NCI-H524 treated with DMSO at 0.1 percent for 48 hours (cell line): ENCODE measurements at places on chromosomes 3 and 15.

- DNase-seq, result no peak
These were observed 77.7 kb upstream of the LIMD1 start for GRCh38 chr3:45516829-45517228.

GRCh38 chr3:44159696-44160300, 81.9 kb upstream of the TOPAZ1 start:
- DNase-seq, result no peak

- no peak for DNase-seq
These were observed 23.8 kb upstream of the MYZAP start for GRCh38 chr15:57567891-57568290.

DNA sequence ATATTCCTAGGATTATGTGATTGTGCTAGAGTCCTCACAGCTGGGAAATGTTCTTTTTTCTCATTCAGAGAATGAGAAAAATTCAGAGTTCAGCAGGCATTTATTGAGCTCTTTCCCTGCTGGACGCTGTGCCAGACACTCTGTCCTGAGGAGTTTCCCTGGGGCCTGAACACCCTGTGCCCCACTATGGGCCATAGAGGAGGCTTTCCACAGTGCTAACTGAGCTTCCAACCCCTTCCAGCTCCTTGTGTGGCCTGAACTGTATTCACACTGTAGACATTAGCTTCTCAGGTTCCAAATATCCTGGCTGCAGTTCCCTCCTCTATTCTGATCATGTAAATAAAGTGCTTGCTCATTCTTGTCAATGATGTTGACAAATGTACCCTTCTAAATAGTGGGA, 10.0 kb downstream of the ABHD2 start:
- DNase-seq, result no peak

DNA sequence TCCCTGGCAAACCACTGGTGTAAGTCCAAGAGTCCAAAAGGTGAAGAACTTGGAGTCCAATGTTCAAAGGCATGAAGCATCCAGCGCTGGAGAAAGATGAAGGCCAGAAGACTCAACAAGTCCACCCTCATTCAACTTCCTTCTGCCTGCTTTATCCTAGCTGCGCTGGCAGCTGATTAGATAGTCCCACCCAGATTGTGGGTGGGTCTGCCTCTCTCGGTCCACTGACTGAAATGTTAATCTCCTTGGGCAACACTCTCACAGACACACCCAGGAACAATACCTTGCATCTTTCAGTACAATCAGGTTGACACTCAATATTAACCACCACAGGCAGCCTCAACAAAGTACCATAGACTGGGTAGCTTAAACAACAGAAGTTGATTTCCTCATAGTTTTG, 245.9 kb upstream of the IGF1R start:
- DNase-seq, result no peak

DNA sequence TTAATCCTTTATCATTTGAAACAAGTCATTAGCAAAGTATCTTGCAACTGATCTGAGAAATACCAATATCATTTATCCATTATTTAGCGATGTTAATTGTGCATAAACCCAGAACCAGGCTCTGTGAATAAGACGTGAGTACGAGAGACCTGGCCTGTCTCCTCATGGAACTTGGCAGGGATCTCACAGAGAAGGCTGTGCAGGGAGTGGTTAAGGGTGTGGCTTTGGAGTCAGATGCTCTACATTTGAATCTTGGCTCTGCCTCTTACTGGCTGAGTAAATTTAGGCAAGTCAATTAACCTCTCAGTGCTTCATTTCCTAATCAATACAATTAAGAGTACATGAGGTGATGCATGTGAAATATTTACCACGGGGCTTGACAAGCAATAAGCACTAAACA, 39.9 kb upstream of the TBL1XR1 start:
- no peak for DNase-seq

DNA sequence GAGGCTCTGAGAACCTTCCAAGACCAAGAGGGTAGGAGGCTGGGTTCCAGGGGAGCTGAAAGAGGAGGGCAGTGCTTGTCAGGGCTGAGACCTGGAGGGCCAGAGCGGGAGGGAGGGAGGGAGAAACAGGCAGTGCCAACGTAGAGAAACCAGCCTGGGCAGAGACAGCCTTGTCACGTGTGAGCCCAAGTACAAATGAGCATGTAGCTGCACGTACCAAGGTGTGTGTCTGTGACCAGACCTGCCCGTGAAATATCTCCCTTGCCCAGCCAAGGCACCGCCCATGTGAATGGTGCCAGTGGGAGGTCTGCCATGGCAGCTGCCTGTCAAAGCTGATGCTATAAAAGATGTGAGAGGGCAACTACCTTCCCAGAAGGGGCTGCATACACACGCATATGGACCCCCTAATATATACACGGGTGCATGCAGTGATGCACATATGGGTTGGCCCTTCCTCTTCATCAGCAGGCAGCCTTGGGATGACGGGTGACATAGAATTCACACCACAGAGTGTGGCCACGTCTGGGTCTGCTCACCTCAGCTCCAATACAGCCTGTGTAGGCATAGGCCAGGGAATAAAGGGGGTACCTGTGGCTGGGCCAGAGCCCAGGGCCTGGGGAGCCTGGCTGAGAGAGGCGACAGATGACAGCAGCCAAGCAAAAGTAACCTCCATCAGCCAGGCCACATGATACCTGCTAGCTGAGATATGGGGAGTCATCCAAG, 7.8 kb upstream of the CTDSPL start:
- no peak for DNase-seq
